Upper lobe of right lung (tissue), 1 donor: ENCODE measurements at places on chromosomes 7 and 10. TPM values are rescaled to one million over a fixed set of nuclear protein-coding genes. Genes with fewer than 3 reads are reported as not detected.

DNA sequence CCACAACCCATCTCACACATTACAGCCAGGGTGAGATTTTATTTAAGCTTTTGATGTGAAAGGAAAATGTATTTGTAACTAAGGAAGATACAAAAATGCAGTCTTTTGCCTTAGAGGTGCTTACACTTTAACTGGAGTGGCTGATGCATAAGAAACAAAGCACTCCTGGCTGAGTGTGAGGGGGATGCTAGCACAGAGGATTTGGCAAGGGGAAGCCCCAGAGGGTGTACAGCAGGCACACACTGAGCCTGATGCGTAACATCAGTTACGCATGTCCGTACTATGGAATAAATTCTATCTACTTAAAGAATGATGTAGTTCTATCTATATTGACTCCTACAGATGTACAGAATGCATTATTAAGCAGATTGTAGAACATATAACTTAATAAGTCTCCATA, 17.8 kb downstream of the GIMAP8 start:
- no peaks in the 10 kb centered on the region for H3K4me1 ChIP-seq
- DNase-seq = no peak
- H3K27me3 ChIP-seq = no peaks in the 10 kb centered on the region
- peaks cover 3% of the 10 kb centered on the region for H3K36me3 ChIP-seq
- peak overlapping the region; percentile 41 for H3K4me3 ChIP-seq

DNA sequence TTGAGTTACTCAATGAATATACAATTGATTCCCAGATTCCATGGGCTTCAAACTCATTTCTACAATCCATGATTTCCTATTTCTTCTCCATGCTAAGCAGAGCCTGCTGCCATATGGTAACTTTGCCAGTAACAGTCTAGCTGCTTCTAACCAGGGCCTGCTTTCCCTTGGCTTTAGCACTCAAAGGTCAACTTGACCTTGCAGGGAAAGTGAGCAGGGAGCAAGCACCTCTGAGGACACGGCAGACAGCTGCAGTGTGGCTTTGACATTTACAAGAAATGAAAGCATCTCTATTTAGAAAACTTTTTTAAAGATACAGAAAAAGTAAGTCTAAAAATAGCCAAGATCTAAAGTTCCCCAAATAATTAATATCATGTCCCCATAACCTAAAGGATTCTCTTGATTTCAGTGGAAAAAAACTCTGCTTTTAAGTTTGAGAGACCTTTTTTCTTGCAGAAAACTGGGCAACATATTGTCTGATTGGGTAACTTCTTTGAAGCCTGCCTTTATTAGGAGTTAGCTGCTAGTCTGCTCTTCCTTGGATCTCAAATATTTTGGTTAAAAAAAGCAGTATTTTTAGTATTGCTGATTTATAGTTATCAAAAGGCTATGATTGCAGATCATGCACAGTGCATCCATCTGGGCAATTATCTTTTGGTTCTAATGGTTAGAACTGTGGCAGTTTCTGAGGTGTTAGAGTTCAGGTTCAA, 257.9 kb downstream of the AHR start:
- no peak for DNase-seq
- no peak overlapping the region for H3K4me3 ChIP-seq
- no peak overlapping the region for H3K27ac ChIP-seq
- no peaks in the 10 kb centered on the region for H3K27me3 ChIP-seq
- H3K36me3 ChIP-seq = no peaks in the 10 kb centered on the region

DNA sequence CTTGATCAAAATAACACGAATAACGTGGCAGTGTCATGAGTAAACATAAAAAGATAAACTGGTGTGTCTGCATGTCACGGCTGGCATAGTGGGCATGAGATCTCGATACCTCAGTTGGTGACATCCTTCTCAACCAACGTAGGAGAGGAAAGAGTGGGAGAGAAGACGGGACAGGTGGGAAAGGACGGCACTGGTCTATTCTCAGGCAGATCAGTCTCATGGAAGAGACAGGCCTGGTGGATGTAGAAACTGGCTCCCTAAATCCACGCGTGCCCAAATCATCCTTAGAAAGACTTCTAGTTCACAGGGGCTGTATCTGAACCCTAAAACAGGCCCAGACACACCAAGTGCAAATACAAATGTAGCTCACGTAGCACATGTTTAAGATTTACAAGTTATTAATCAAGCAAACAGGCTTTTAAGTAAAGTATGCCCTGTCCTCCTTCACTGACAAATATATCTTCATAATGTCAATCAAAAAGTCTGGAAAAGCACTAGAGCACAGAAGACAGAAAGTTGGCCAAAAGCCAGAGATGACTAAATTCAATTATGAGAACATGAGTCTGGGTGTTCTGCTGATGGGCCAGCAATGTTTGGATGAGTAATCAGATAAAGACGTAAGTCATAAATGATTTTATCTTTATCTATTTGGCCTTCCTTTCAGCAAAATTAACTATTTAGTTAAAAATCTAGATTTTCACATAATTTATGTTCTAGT, 56.3 kb downstream of the SFMBT2 start:
- no peak for DNase-seq
- H3K27me3 ChIP-seq = no peaks in the 10 kb centered on the region
- no peak overlapping the region for H3K27ac ChIP-seq
- no peaks in the 10 kb centered on the region for H3K36me3 ChIP-seq
- H3K4me3 ChIP-seq = no peak overlapping the region

GRCh38 chr7:12111422-12112405, 99.4 kb upstream of the TMEM106B start:
- H3K4me1 ChIP-seq = no peaks in the 10 kb centered on the region
- no peaks in the 10 kb centered on the region for H3K36me3 ChIP-seq
- DNase-seq = peak; percentile 86
- peaks cover 16% of the 10 kb centered on the region for H3K27me3 ChIP-seq
- peak overlapping the region; percentile 38 for H3K4me3 ChIP-seq
- H3K27ac ChIP-seq = peak overlapping the region; percentile 39

Gene DDIT4
- 200 TPM for total RNA-seq

DNA sequence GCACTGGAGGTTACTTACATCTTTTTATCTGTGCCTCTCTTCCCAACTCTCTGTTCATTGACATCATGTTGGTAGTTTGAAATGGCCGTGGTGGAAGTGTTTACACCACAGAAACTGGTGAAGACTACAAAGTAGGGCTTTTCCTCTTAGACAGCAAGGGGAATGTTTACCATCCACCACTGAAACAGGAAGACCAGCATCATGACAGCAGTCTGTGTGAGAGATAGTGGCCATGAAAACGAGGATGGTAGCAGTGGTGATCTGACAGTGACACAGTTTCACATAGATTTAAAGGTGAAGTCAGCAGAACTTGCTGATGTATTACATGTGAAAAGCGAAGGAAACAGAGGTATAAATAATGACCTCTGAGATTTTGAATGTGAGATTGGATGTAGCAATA, 115.7 kb downstream of the CCDC71L start:
- no peak for DNase-seq
- H3K27me3 ChIP-seq = no peaks in the 10 kb centered on the region
- no peaks in the 10 kb centered on the region for H3K36me3 ChIP-seq
- no peak overlapping the region for H3K4me3 ChIP-seq

Gene BAMBI
- 12.9 TPM for total RNA-seq

DNA sequence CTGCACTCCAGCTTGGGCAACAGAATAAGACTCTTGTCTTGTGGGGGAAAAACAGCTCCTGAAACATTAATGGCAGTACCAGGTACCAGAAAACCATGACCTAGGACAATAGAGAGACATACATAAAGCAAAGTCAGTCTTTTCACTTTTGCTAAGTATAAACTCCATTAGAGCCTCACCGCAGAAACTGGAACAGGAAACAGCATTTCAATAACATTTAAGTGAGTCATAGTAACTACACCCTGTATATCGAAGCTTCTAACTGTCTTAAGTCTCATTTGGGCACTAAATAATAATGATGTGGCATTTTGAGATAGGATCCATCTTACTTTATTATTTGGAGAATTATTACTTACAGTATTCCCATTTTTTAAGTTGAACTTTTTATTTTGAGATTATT, 517.8 kb upstream of the CELF2 start:
- no peaks in the 10 kb centered on the region for H3K27me3 ChIP-seq
- no peak for DNase-seq
- no peak overlapping the region for H3K4me3 ChIP-seq
- no peaks in the 10 kb centered on the region for H3K4me1 ChIP-seq
- H3K27ac ChIP-seq = no peak overlapping the region
- no peaks in the 10 kb centered on the region for H3K36me3 ChIP-seq

GRCh38 chr7:151802469-151802846, 74.5 kb downstream of the PRKAG2 start:
- no peak overlapping the region for H3K27ac ChIP-seq
- H3K27me3 ChIP-seq = no peaks in the 10 kb centered on the region
- no peak overlapping the region for H3K4me3 ChIP-seq
- peak; percentile 46 for DNase-seq
- H3K4me1 ChIP-seq = peaks cover 9% of the 10 kb centered on the region

Gene SEMA3D
- total RNA-seq = 13.6 TPM
